ENCODE measurements at places on chromosomes 2 and 18. TPM values are rescaled to one million over a fixed set of nuclear protein-coding genes. Genes with fewer than 3 reads are reported as not detected.

DNAH7 gene
- total RNA-seq, result 0.11 TPM

RNF125 gene
- total RNA-seq, result 0.43 TPM

LCT gene
- not detected for total RNA-seq

CIDEA gene
- not detected for total RNA-seq

IL1RN gene
- 5.1 TPM for total RNA-seq

ADRA2B gene
- total RNA-seq, result 0.22 TPM

OBSL1 gene
- total RNA-seq, result 197 TPM

RUFY4 gene
- total RNA-seq, result not detected
